ENCODE measurements at places on chromosomes 2 and 18.

DNA sequence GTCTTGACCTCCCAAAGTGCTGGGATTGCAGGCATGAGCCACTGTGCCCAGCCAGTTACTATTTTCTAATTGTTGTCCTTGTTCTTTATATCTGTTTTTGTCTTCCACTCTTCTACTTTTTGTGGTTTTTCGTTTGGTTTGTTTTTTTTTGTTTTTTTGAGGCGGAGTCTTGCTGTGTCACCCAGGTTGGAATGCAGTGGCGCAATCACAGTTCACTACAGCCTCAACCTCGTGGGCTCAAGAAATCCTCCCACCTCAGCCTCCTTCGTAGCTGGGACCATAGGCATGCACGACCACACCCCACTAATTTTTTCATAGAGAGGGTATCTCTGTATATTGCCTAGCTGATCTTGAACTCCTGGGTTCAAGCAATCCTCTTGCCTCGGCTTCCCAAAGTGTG lies 100.7 kb downstream of the EHBP1 start:
- DNase-seq: no peak

GRCh38 chr2:177894546-177894945 lies 178.0 kb downstream of the PDE11A start:
- no peak for DNase-seq

DNA sequence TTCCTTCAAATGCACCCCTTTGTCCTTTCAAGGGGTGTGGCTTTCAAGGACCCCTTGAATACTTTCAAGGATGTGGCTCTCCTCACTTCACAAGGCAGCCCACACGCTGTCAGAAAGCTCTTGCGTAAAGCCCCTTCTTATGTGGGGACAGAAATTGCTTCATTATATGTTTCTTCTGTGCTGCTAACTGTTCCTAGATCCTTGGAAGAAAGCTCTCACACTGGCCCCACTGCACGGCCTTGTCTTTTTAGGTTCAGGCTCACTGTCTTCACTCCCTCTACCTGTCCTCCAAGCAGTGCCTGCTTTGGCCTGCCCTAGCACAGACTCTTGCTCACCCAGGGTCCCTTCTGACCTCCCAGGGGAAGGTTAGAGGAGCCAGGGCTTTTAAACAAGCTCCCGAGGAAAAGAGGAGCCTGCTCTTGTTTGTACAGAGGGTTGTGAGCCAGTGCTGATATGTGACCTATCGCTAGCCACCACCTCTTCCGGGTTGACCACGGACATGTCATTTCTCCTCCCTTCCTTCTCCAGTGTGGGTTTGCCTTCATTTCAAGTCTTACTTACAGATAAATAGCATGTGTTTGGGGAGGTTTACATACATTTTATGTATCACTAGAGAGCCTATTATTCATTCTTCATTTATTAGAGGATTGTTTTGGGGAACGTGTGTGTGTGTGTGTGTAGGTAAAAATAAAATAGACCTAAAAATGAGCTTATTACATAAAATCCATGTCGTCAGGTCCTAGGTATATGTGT lies 94.7 kb downstream of the RTN4 start:
- DNase-seq: no peak

DNA sequence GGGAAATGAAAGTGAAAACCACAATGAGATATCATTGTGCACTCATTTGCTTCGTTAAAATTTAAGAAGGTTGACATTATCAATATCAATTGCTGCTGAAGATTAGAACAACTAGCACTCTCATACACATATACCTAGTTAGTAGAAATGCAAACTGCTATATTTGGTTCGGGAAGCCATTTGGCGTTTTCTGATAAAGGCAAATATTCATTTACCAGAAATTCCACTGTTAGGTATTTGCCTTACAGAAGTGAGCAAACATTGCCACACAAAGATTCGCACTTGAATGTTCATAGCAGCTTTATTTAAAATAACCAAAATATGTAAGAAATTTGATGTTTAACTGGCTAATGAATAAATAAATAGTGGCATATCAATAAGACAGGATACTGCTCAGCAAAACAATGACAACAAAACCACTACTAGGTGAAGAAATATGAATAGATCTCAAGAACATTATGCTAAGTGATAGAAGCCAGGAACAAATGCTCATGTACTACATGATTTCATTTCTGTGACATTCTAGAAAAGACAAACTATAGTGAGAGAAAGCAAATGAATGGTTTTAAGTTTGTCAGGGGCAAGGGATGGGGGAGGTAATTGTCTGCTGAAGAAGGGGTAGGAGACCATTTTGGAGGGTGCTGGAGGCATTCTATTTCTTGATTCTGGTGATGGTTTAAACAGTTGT lies 387.8 kb downstream of the PTH2R start:
- no peak for DNase-seq

DNA sequence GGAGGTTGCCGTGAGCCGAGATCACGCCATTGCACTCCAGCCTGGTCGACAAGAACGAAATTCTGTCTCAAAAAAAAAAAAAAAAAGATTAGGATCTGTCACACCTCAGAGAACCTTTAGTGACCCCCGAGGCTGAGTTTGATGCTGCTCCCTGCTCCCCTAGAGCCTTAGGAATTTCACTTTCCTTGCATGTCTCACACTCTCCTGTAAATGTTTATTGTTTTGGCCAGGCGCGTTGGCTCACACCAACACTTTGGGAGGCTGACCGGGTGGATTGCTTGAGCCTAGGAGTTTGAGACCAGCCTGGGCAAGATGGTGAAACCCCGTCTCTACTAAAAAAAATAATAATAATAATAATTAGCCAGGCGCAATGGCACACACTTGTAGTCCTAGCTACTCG lies 31.5 kb downstream of the SRSF7 start:
- DNase-seq: no peak

GRCh38 chr2:175612280-175612679 lies 389.8 kb downstream of the LNPK start:
- no peak for DNase-seq

- no peak for DNase-seq
These were observed 6.1 kb downstream of the NCKAP1 start for GRCh38 chr2:183031911-183032794.

DNA sequence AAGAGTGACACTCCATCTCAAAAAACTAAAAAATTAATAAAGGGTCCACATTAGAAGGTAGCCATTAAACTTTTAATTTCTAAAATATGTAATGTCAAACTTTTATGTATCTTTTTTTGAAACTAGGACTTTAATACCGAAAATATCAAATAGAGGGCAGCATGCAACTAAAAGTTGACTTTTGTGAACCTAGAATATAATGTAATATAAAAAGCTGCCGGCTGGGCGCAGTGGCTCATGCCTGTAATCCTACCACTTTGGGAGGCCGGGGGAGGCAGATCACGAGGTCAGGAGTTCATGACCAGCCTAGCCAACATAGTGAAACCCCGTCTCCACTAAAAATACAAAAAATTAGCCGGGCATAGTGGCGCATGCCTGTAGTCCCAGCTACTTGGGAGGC lies 62.8 kb downstream of the INO80D start:
- no peak for DNase-seq

GRCh38 chr2:172574965-172575364 lies 19.1 kb downstream of the PDK1 start:
- DNase-seq: no peak

DNA sequence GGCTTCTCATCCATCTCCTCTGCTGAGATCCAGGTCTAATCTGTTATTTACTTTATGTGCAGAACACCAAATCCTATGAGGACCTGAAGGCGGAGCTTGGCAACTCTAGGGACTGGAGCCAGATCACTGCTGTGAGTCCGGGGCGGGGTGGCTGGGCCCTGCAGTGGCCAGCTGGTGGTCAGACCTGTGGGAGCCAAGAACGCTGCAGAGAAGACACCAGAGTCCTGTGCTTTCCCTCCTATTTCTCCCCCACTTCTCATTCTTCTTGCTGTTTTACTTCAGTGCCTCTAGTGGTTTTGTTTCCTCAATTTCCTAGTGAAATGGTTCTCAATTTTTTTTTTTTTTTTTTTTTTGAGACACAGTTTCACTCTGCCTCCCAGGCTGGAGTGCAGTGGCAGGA lies 19.7 kb downstream of the VIL1 start:
- no peak for DNase-seq

DNA sequence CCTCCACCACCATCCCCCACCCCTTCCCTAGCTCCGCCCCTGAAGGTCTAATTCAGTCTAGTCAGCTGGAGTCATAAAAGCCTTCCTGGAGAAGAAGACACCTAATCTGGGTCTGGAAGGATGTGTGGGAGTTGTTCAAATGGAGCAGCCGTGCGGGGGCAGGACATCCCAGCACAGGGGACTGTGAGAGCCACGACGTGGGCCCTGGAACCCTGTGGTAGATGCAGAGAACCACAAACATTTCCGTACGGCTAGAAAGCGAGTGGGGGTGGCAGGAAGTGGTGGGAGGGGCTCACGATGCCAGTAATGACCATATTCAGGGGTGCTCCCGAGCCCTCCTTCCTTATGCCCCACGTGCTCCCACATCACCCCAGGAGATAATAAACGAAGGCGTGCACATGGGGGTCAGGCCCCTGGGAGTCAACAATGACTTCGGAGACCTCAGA lies 20.9 kb upstream of the COL6A3 start:
- DNase-seq: peak; percentile 50

- no peak for DNase-seq
These were observed 879.8 kb upstream of the PIK3C3 start for GRCh38 chr18:41075212-41075611.

All from T-helper 22 cell (primary cell).